ENCODE measurements at places on chromosomes 3 and 15.

- DNase-seq: no peak
These were observed 71.7 kb downstream of the CYP19A1 start for GRCh38 chr15:51266656-51267050.

DNA sequence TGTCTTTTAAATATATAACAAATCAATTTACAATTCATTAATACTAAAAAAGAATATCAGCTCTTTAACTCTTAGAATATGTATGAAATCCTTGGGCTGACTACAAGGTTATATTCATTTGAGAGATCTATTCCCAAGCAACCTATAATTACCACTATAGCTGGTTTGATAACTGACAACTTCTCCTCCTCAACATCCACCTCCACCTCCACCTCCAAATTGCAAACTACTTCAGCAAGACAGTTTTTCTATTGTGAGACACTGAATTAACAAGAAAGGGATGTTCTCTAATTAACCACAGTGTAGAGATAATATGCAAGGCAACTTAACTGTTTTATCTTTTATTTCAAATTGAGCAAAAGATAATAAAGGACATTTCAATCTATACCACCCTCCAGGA lies 284.8 kb upstream of the ARL6 start:
- no peak for DNase-seq

DNA sequence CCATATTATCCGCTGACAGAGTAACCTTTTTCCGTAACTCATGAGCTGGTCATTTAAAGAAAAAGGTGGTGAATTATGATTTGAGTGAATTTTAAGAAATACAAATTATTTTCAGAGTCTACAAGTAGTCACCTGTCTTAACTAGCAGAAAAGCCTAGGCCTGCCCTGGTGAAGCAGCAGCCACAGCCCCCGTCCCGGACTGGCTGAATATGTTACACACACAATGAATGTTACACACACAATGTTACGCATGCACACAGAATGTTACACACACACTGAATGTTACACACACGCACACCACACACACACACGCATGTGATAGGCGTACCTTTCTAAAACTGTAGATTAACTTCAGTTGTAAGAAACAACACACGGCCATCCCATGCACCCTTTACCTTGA lies 77.8 kb downstream of the VGLL4 start:
- DNase-seq: no peak

GRCh38 chr3:11379238-11379823 lies 107.1 kb downstream of the ATG7 start:
- peak; percentile 74 for DNase-seq

DNA sequence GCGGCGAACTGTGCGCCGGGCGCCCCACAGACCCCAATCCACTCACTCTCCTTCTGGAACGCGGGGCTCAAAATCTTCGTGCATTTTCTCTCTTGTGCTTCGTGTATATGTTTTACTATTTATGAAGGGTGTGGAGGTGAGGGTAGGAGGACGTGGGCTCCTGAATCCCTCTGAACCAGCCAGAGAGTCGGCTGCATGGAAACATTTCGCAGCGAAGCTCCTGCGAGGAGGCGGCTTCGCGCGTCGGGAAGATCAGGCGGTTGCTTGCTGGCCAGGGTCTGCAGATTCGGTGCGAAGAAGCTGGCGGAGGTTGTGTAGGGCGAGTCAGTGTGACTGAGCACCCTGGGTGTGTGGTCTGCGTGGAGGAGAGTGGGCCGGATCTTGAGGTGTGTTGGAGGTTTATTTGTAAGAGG lies 1.1 kb downstream of the CNTN4 start:
- no peak for DNase-seq

GRCh38 chr15:30918366-30918765 lies 14.7 kb downstream of the FAN1 start:
- DNase-seq: no peak

DNA sequence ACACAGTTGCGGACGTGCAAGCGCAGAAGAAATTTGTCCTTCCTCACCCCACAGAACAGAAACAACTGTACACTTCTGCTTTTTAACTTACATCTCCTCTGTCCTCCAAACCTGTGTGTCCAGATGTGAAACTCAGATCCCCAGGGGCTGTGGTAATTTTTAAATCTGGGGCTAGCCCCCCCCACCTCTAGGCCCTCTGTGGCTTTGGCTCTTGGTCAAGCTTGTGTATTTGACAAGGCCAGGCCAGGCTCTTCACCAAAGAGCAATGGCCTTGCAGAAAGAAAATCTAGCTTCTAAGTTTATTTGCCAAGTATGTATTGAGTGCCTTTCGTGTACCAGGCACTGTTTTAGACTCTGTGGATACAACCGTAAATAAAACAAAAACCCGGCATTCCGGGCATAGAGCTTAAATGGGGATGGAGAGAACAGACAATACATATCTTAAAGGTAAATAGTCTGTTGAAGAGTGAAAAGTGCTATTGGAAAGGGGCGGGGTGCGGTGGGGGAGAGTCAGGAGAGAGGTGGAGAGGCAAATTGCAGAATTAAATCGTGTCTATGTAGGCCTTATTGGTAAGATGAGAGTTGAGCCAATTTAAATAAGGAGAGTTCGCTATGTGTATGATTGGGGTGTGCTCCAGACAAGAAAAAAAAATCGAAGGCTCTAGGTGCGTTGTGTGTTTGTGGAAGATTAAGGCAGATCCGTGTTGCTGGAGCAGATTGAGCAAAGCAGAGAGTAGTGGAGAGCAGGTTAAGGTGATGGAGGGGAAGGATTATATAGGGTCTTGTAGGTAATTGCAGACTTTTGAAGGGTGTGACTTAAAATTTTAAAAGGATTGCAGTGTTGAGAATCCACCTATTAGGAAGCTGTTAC lies 781 bp upstream of the DPH6 start:
- DNase-seq: no peak

- no peak for DNase-seq
These were observed 4.6 kb downstream of the FBXL22 start for GRCh38 chr15:63601704-63602185.

DNA sequence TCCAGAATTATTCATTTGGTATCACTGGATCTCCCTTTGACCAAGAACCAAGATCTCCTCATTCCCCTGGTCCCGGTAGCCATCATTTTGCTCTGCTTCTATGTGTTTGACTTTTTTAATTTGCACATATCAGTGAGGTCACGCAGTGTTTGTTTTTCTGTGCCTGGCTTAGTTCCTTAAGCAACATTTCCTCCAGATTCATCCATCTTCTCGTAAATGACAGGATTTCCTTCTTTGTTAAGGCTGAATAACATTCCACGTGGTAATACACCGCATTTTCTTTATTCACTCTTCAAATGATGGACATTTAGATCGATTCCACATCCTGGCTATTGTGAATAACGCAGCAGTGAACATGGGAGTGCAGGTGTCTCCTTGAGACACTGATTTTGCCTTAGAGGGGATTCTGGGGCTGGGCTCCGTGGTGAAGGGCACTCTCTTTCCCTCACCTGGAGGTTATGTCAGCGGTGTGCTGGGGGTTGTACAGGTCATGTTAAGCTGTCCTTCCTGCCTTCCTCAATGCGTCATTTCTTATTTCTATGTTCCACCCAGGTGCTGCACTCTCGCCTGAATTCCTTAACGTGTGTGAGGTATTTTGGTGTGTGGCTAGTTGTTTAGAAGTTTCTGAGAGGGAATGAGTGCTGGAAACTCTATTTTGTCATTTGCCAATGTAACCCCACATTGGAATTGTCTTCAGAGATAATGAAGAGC lies 212.2 kb downstream of the LPP start:
- no peak for DNase-seq

- DNase-seq: no peak
These were observed 8.1 kb upstream of the ARNT2 start for GRCh38 chr15:80396096-80396495.

GRCh38 chr3:155519078-155519477 lies 225.6 kb upstream of the STRIT1 start:
- DNase-seq: no peak

GRCh38 chr3:58588030-58588614 lies 10.9 kb upstream of the FAM107A start:
- no peak for DNase-seq

DNA sequence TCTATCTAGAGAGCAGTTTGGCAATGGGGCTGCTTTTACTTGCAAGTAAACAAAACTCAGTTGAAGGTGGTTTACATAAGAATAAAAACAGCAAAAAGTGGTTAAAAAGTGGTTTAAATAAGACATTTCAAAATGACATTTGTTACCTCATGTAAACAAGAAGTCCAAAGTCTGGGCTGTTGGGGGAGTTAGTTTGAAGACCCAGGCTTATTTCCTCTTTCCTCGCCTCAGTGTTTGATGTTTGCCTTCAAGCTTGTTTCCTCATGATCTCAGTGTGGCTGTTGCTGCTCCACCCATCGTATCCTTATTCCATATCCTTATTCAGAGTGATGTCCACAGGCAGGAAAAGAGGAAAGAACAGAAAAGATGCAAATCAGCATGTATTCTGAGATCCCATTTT lies 15.2 kb downstream of the CGNL1 start:
- DNase-seq: no peak

DNA sequence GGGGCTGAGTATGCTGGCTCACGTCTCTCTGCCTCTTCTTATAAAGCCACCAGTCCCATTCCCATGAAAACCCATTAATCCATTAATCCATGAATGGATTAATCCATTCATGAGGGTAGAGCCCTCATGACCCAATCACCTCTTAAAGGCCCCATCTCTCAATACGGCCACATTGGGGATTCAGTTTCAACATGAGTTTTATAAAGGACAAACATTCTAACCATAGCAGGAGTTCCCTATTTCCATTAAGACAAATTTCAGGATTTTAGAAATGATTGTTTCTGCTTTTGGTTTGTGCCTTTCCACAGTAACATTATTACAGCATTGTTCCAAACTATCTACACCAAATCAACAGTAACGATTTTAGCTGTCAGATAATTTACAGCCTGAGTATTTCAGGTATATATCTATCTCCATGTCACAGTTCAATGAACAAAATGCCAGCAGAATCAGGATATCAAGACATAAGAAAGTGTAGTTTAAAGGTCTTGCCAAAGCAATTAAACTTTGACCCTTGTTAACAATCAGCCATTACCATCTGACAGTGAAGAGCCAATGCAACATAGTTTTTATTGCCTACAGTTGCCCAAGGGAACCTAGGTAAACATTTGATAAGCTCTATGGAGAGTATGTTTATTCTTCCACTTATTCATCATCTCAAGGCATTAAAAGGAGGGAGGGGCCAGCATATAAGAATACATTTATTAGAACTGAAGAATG lies 3.8 kb downstream of the TSPAN3 start:
- no peak for DNase-seq

- DNase-seq: peak; percentile 37
These were observed 1.5 kb downstream of the CCK start for GRCh38 chr3:42264399-42265058.

DNA sequence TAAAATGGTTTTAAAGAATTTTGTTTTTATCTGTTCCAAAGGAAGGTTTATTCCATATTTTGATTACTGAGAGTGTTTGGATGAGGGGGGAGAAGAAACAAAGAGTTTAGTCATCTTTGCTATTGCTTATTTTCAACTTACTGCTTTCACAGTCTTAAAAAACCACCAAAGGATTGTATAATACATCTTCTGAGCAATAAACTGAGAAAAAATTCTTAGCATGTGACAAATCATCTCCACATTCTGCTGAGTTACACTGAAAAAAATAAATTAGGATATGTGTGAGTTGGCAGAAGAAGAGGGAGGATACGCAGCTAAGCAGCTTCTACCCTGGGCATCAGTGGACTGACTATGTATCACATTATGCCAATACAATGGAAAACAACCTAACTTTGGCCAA lies 23.2 kb upstream of the ACTC1 start:
- no peak for DNase-seq

- no peak for DNase-seq
These were observed 11.8 kb upstream of the P2RY1 start for GRCh38 chr3:152823173-152823572.

GRCh38 chr3:31634476-31634875 lies 101.8 kb downstream of the STT3B start:
- peak; percentile 43 for DNase-seq

DNA sequence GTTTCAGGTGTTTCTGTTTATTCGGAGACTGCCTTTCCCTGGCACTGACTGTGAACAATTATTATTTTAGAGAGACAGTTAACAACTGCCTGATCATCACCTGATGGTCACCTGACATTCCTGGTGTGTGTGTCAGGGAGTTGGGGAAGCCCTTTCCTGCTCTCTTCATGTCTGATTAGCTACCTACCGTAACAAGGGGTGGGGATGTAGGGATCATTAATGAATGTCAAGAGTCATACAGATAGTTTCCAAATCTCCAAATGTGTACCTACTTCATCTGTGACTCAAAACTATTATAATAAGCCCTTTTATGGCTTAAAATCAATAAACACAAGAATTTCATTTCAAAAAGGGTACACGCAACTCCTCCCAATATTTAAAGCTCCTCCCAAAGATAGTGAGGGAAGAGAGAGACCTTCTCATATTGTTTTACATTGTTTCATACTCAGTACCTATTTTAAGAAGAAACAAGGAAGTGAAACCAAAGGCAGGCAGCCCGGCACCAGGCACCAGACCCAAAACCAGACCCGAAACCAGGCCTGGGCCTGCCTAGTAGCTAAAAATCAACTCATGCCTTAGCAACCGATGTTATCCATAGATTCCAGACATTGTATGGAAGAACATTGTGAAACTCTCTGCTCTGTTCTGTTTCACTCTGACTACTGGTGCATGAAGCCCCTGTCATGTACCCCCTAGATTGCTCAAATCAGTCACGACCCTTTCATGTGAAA lies 844.9 kb upstream of the ALCAM start:
- no peak for DNase-seq

DNA sequence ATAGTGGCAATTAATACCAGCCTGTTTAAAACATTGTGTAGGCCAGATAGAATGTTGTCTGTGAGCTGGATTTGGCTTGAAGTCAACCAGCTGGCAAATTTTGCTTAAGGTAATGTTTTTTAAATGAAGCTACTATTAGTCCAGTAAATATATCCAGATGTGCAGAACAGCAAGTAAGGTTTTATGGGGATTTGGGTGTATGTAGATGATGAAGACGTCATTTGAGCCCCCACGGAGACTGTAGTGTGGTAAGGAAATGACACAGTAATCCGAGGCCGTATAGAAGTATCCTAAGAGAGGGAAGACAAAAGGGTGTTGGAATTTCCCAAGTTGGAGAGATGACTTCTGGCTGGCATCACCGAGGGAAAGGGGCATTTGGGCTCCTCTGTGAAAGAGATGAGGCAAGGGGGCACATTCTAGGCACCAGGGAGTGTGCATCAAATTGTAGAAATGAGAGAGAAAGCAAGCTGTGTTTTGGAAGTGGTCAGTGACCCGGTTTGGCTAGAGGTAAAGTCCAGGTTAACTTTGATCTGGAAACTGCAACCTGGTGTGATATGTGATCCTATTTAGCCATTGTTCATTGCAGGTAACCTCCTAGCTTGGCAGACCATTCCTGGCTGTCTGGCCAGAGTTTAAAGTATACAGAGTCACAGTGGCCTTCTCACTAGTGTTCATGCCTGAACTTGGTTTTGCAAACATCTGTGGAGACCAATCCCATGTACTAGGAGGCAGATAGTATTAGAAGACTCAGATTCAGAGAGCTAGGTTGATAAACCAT lies 104.2 kb downstream of the ITPR1 start:
- no peak for DNase-seq

All from brain microvascular endothelial cell (primary cell).